ENCODE measurements at places on chromosomes 1 and 21. TPM values are rescaled to one million over a fixed set of nuclear protein-coding genes. Genes with fewer than 3 reads are reported as not detected.

Gene TRPM2
- 4.2 TPM for polyA plus RNA-seq

Gene AADACL4
- polyA plus RNA-seq, result 1.2 TPM

Gene OR10J1
- polyA plus RNA-seq, result not detected

Gene C1orf167
- polyA plus RNA-seq, result 0.83 TPM

Gene MCOLN3
- 1.5 TPM for polyA plus RNA-seq
